Neural crest cell (in vitro differentiated cells): ENCODE measurements at places on chromosomes 11 and 22.

- DNase-seq = no peak
- peak overlapping the region; percentile 52 for H3K27ac ChIP-seq
- peaks cover 2% of the 10 kb centered on the region for H3K27me3 ChIP-seq
Observed at GRCh38 chr22:24140357-24140756, 40.9 kb upstream of the SUSD2 start.

GRCh38 chr11:92857407-92857806, 112.0 kb upstream of the MTNR1B start:
- H3K36me3 ChIP-seq = peaks cover 6% of the 10 kb centered on the region
- H3K27me3 ChIP-seq = no peaks in the 10 kb centered on the region
- no peak overlapping the region for H3K4me3 ChIP-seq
- no peak for DNase-seq
- no peak overlapping the region for H3K27ac ChIP-seq

DNA sequence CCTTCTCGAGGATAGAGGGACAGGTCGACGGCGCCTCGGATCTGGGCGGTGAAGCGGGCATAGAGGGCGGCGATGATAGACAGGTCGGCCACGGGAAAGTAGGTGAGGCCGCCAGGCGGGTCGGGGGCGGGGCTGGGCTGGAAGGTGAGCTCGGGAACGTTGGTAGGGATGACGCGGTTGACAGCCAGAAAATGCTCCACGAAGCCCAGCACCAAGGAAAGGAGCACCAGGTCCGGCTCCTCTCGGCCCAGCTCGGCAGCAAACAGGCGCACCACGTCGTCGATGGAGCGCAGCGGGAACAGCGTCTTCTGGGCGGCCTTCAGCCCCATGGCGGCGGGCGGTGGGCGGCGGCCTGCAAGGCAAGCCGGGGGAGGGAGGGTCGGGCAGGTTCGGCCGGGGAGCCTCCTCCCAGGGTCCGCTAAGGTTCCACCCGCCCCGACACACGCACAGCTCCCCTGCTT, 540 bp downstream of the MEN1 start:
- no peaks in the 10 kb centered on the region for H3K27me3 ChIP-seq
- peaks cover 20% of the 10 kb centered on the region for H3K4me1 ChIP-seq
- DNase-seq = no peak
- H3K36me3 ChIP-seq = peaks cover 3% of the 10 kb centered on the region

GRCh38 chr11:58592760-58593472, 14.1 kb downstream of the ZFP91 start:
- H3K4me3 ChIP-seq = no peak overlapping the region
- H3K27ac ChIP-seq = peak overlapping the region; percentile 7
- H3K4me1 ChIP-seq = peaks cover 4% of the 10 kb centered on the region
- H3K36me3 ChIP-seq = peaks cover 2% of the 10 kb centered on the region
- DNase-seq = no peak
